ENCODE measurements at places on chromosomes 1 and 21.

GRCh38 chr1:17120481-17120877 is 1.2 kb upstream of the PADI2 start:
- no peak for DNase-seq

- DNase-seq = no peak
Measured at GRCh38 chr1:205102404-205102803, 18.1 kb upstream of the TMEM81 start.

- no peak for DNase-seq
Measured at GRCh38 chr1:31822766-31823165, 6.9 kb upstream of the SPOCD1 start.

DNA sequence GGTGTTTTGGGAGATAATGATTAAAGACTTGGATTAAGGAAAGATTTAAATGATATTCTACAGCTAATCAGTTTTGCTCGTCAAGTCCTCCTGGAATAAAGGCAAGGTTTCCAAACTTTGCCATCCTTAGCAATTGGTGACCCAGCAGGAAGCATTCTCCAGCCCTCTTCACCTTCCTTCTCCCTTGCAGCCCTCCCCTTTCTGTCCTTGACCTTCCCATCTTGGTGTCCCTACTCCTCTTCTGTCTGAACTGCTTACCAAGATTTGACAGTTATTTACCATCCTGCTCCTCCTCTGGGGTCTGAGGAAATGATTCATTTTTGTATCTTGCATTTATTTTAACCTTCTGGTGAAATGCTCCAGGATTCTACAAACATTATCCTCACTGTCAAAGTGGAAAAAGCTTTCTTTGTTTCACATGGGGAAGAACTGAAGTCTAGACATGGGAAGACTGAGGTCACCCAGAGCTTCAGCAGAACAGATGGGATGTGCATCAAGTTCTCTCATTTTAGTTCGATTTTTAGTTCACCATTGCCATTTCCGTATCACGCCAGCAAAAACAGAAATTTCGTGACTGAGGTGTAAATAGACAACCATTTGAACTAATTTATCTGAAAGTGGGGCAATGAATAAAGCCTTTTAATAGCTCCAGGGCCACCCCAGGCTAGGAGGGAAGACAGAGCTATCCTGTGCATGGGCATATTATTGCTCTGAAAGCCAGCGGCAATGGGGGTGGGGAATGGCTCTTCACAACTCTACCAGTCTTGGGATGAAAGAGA is 504.4 kb upstream of the PLXNA2 start:
- DNase-seq = no peak

DNA sequence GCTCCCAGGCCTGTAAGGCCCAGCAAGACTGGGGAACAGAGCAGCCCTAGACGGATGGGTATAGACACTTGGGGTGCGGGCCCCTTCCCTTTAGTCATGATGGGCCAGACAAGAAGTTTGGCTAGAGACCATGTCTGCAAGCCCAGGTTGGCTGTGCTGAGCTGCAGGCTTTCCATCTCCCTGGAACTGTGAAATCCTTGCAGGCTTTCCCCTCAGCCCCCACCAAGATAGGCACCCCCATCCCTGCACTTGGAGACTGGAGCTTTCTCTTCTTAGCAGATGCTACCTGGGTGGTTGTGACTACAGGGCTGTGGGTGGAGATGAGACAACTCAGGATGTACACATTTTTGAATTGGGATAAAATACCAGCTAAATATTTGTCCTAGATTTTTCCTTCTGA is 110.3 kb downstream of the PTPRU start:
- no peak for DNase-seq

GRCh38 chr1:81155131-81155530 is 645.6 kb upstream of the ADGRL2 start:
- DNase-seq = no peak

DNA sequence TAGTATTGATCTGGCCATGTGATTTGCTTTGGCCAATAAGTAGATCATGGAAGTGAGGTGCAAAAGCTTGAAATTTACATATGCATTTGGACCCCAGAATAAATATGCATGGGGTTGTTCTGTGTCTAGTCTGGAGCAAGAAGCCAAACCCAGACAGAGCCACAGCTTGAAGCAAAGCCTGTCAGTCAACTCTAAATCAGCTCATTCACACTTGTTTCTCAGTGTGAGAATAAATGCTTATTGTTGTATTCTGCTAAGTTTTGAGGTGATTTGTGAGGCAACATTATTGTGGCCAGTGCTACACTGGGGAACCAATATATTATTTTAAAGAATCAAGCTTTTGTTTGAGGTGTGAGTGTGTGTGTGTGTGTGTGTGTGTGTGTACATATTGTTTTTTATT is 12.2 kb upstream of the PGLYRP3 start:
- no peak for DNase-seq

GRCh38 chr1:167312871-167313270 is 92.2 kb downstream of the POU2F1 start:
- DNase-seq = no peak

- DNase-seq = no peak
Measured at GRCh38 chr1:186424539-186424938, 36.4 kb downstream of the PDC start.

GRCh38 chr1:1329304-1330210 is 1.5 kb upstream of the TAS1R3 start:
- DNase-seq = no peak

DNA sequence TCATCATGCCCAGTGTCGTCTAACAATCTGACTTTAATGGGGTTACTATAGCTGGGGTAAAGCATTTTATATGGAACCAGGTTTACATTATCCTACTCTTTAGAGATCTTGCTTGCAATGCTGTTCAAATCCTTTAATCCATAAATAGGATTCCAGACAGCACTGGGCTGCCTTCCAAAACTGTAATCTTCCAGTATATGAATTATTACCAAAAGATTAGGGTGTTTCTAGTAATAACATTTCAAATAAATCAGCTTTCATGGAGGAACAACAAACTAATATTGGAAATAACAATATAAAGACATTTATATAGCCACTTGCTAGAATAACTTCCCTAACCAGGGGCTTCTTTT is 88.6 kb upstream of the PLXNA2 start:
- DNase-seq = no peak

GRCh38 chr1:110774398-110774797 is 98.5 kb upstream of the CD53 start:
- no peak for DNase-seq

- DNase-seq = no peak
Measured at GRCh38 chr1:37629008-37629407, 5.7 kb downstream of the RSPO1 start.

- no peak for DNase-seq
Measured at GRCh38 chr1:246978281-246978680, 29.6 kb downstream of the ZNF695 start.

- DNase-seq = no peak
Measured at GRCh38 chr1:183724350-183725042, 71.4 kb upstream of the APOBEC4 start.

All from activated CD4-positive, alpha-beta memory T cell treated with anti-CD3 and anti-CD28 coated beads for 36 hours (primary cell).